GM06990 (cell line): ENCODE measurements at places on chromosomes 7 and 10.
A peak's percentile ranks its signal among the peaks of the same experiment; 100 is the strongest.

- DNase-seq = peak; percentile 15
These were observed 161.5 kb downstream of the SEMA3D start for GRCh38 chr7:85025312-85025756.

DNA sequence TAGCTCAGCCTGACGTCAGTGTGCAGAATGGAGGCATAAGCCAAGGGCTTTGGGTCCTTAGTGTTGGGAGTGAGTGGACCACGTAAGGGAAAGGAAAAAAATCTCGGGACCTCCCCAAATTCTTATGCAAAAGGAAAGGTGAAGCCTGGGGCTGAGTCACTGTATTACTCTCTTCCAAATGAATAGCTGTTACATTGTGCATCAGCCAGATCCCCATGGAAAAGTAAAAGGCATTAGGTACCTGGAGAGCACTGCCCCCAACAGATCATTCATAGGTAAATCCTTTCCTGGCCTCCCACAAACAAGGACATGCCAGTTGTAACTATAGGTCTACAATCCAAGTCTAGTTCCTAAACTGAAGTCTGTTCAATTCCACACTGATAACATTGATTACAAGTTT is 170.5 kb downstream of the C1GALT1 start:
- no peak for DNase-seq

GRCh38 chr10:43264965-43265798 is 1.7 kb downstream of the RASGEF1A start:
- DNase-seq = no peak

GRCh38 chr10:109740436-109740835 is 182.9 kb downstream of the XPNPEP1 start:
- DNase-seq = no peak

- DNase-seq = no peak
These were observed 579.8 kb upstream of the CELF2 start for GRCh38 chr10:10437886-10438285.
